ENCODE measurements at places on chromosomes 1 and 21.

DNA sequence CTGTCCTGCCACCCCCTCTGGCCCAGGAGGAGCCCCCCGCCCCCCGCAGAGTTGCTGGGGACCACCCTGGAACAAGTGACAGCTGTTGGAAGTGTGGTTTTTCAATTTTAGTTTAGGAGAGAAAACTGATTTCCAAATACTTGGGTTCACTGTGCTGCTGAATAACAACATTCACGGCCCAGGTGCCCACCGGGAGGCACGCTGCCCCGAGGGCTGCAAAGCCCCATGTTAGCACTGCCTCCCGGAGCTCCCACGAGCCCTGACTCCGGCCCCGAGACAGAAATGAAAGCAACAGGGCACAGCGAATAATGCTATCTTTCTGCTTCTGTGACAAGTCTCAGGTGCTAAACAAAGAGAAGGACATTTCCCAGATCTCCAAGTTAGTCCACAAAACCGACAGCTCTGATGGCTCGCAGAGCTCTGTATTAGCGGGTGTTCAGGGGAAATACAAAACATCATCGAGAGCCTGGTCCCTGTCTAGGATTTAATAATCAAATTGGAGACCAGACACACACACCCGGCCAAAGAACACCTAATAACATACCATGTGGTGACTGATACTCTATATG lies 451.5 kb downstream of the KIF26B start:
- DNase-seq, result no peak

DNA sequence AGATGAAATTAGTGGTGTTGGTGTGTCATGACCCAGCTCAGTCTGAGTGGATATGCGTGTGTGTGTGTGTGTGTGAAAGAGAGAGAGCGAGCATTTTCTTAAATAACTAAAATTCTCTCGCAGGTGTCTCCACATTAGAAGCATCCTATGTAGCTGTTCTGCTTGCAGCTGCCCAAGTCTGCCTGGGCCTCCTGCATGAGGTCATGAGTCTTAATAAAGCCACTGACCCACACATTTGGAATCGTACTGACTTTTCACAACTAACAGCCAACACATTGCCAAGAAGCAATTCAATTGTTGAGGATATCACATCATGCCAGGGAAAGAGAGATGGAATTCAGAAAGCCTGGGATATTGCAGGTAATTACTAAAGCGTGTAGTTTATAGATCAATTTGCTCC lies 238.2 kb upstream of the AJAP1 start:
- DNase-seq, result no peak

DNA sequence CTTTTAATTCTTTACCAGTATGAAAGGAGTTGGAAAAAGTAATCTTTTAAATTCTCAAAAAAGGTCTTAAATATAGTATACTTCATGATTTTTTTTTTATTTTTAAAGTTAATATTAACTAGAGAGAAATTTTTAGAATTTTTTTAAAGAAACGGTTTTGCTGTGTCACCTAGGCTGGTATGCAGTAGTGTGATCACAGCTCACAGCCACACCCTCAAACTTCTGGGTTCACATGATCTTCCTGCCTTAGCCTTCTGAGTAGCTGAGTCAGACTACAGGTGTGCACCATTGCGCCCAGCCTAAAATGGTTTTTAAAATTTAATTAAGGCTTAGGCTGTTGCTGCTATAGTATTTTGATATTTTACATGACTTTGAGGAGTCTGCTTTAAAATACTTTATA lies 52.4 kb downstream of the TLCD4 start:
- DNase-seq, result no peak

GRCh38 chr21:17848228-17848627 lies 29.1 kb upstream of the C21orf91 start:
- no peak for DNase-seq

GRCh38 chr1:57800376-57800775 lies 376.5 kb upstream of the DAB1 start:
- DNase-seq, result no peak

GRCh38 chr1:8889925-8890785 lies 11.7 kb upstream of the ENO1 start:
- no peak for DNase-seq

- no peak for DNase-seq
These were observed 51.4 kb downstream of the HS2ST1 start for GRCh38 chr1:86965827-86966182.

DNA sequence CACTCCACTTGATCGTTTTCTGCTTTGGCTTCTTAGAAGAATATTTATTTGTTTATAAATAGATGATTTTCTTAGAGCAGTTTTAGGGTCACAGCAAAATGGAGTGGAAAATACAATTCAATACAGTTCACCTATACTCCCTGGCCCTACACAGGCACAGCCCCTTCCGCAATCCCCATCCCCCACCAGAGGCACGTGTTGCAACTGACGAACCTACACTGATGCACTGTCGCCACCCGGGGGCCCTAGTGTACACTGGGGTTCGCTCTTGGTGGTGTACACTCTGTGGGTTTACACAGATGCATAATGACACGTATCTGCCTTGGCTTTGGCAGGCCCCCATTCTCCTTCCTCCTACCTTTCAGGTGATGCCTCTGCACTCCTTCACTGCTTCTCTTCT lies 8.0 kb downstream of the ECHDC2 start:
- DNase-seq, result no peak

DNA sequence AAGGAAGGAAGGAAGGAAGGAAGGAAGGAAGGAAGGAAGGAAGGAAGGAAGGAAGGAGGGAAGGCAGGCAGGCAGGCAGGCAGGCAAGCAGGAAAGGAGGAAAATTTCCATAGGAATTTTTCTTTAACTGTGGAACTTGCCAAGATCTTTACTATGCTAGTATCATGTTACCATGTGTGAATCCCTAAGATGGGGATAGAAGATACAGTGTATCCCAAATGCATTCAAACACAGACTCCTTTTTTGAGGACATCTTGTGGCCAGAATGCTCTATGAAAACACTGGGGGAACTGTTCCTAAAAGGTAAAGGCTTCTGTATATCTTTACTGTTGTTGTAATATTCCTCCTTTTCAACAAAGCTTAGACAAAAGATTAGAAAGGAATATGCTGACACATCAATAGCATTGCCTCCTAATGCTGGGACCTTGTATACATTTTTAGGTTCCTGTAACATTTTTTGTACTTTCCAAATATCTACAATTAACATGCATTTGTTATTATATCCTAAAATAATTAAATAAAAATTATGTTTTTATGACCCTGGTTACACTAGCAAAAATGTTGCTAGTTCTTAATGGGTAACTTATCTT lies 20.6 kb downstream of the CCDC190 start:
- DNase-seq, result no peak

GRCh38 chr1:2382621-2383361 lies 8.6 kb downstream of the MORN1 start:
- DNase-seq, result no peak

DNA sequence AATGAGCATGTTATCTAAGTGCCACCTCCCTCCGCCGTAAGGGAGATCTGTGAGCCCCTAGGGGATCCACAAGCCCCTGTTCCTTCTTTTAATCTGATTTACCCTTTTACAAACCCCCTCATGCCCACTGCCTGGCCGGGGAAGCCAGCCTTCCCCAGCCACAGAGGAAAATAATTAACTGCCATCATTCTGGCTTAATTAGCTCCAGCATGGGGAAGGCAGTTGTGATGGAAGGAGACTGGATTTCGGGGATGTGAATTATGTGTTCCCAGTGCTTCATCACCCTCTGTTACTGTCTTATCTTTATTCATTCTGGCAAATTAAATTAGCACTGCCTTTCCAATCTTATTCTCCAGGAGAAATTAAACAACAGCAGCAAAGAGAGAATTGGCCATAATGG lies 135.8 kb downstream of the PTPRU start:
- DNase-seq, result no peak

DNA sequence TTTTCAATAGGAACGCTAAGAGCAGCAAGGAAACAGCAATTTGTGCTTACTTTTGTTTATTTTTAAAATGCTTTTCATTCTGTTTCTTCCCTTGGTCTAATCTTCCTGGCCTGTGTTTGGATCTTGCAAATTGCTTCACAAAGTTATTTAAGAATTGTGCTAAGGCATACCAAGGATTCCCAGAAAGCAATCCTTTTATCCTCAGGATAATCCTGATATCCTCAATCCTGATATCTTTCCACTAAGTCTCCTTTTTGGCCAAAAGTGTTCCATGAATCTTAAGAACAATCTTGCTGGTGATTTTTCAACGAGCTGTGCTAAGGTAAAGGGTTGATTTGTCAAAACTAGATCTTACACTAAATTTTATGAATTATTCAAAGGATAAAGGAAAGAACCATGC lies 1577.9 kb downstream of the PLA2G4A start:
- DNase-seq, result no peak

- DNase-seq, result no peak
These were observed 1.2 kb downstream of the CHRM3 start for GRCh38 chr1:239387304-239388158.

DNA sequence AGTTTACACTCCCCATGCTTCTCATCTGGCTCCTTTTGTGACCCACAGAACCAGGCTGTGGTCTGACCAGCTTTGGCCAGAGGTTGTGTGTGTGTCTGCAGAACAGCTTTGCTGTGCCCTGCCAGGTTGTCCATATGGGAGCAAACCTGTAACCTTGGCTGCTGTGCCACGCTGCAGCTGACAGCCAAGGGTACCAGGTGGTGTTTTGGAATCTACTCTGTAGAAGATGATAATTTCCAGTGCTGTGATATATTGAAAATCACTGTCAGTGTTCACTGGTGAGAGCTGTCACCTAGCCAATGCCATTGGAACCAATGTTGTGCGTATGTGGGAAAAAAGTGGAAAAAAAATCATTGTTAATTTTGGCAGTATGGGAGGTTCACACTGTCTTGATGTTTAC lies 18.2 kb downstream of the CENPF start:
- no peak for DNase-seq

GRCh38 chr1:25771221-25772114 lies 28.5 kb upstream of the SELENON start:
- DNase-seq, result no peak

DNA sequence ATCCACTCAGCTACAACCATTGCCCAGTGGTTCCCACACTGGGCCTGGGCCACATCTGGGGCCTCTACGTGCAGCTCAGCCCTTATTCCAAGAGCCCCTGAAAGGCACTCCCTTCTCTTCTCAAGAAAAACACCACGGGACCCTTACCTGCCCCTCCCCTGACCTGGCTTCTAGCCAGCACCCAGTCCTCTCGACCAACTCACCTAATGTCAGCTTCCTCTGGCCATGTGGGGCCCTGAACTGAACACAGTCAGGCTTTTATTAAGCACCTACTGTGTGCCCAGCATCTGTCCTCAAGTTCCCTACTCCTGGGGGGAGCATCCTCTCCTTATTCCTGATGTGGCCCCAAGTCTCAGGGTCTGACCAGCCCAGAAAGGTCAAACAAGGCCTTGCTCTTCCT lies 208.4 kb downstream of the MATN1 start:
- DNase-seq, result no peak

DNA sequence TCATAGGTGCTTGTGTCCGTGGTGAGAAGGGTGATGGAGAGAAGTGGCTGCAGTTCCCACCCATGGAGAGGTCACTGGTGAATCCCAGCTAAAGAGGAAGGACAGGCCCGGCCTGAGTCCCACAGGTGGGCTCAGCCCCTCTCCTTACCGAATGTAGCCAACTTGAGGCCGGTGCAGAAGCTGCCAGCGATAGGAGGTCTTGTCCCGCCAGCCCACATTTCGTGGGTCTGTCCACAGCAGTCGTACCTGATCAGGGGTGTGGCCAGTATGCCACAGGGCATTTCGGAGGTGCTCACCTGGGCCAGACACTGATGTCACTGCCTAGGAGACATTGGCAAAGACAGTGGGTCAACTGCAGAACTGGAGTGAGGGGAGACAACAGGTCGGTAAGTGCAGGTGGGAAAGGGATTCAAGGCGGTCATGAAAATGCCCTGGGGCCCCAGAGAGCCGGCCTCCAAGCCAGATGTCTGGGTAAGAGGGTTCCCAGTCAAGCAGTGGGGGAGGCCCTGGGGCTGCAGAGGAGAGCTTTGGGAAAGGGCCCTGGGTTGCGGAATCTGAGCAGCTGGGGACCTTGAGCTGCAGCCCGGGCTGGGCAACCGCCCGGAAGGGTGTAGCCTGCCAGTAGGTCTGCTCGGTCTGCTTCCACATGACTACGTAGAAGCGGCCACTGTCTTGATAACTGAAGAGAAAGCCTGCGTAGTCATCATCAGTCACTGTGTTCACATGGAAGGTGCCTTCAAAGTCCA lies 10.6 kb downstream of the THBS3 start:
- DNase-seq, result no peak

GRCh38 chr21:41201385-41201784 lies 33.4 kb downstream of the BACE2 start:
- DNase-seq, result no peak

GRCh38 chr1:223772771-223773160 lies 60.4 kb downstream of the CAPN2 start:
- DNase-seq, result no peak

DNA sequence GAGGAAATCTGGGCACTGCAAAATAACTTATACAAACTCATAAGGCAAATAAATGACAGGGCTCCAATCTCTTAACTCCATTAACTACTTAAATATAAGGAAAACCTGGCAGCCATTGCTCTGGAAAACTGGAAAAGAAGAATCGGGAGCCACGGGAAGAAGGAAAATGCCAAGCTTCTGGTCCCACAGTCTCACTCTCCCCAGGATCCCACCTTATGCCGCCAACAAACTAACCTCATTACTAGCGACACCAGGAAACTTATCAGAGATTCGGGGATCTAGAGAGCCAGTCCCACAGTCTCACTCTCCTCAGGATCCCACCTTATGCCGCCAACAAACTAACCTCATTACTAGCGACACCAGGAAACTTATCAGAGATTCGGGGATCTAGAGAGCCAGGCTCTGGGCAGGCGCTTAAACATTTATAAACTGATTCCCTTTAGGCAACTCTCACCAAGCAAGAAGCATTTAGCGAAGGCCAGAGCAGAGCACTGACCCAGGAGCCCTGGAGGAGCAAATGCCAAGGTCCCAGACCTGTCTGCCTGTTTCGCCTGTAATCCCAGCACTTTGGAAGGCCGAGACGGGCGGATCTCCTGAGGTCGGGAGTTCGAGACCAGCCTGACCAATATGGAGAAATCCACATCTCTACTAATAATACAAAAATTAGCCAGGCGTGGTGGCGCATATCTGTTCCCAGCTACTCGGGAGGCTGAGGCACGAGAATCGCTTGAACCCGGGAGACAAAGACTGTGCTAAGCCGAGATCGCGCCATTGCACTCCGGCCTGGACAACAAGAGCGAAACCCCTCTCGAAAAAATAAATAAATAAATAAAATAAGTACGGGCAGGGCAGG lies 720 bp downstream of the PSMB2 start:
- DNase-seq, result no peak

DNA sequence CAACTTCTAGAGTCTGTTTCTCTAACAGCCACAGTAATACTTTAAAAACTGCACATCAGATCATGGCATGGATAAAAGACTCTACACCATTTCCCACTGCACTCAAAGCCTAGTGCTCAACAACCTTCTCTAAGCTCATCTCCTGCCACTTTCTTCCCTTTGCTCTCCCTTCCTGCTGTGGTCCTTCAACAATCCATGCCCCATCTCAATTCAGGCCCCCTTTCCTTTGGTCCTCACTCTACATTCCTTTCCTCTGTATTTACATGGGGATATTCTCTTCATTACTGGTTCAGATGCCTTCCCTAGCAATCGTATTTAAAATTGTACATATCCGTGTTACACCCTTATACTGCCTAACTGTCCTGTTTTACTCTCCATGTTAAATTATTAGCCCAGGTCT lies 19.0 kb downstream of the SOD1 start:
- no peak for DNase-seq

- DNase-seq, result no peak
These were observed 8.7 kb downstream of the WNT3A start for GRCh38 chr1:228015276-228016180.

GRCh38 chr1:201726700-201727099 lies 102.3 kb upstream of the IPO9 start:
- no peak for DNase-seq

- no peak for DNase-seq
These were observed 36.1 kb downstream of the L1TD1 start for GRCh38 chr1:62230718-62231117.
